ENCODE measurements at places on chromosomes 7 and 10.

GRCh38 chr7:895451-896052 is 19.2 kb downstream of the GET4 start:
- DNase-seq: no peak

DNA sequence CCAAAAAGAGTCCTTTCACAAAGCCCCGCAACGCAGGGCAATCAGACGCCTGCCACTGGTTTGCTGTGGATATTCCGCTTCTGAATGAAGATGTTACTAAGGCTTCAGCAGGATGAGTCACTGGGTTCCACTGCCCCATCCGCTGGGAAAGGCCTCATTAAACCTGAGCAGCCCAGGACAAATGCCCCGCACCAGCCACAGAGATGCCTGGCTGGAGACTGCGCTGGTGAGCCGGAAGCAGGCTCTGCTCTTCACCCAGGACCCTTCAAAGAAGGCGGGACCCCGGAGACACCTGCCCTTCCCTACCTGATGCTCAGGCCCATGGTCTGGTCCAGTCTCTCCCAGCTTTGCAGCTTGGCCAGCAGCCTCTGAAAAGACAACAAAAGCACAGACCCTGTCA is 19.8 kb downstream of the MAD1L1 start:
- no peak for DNase-seq

- DNase-seq: no peak
These were observed 88.9 kb upstream of the NEBL start for GRCh38 chr10:20986049-20986448.

- no peak for DNase-seq
These were observed 1.4 kb downstream of the CLEC5A start for GRCh38 chr7:141945356-141945755.

DNA sequence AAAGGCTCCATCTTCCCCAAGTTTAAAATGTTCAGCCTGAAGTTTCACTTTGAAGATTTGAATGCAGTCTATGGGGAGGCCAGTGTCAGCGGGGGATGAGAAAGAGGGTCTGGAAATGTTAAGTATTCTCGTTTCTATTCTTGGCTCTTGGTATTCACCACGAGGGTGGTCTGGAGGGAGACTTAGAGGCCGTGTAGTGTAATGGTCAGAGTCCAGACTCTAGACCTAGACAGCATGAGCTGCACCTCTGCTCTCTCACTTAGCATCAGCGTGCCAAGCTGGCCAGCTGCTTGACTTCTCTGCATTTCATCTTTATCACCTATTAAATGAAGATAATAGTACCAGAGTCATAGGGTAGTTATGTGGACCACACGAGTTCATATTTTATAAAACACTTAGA is 57.9 kb downstream of the MKX start:
- DNase-seq: no peak

All from NCI-H146 (cell line).